ENCODE measurements at places on chromosomes 1 and 21. TPM values are rescaled to one million over a fixed set of nuclear protein-coding genes. Genes with fewer than 3 reads are reported as not detected.

- no peak for DNase-seq
Observed at GRCh38 chr1:102588536-102588935, 519.8 kb downstream of the COL11A1 start.

DNA sequence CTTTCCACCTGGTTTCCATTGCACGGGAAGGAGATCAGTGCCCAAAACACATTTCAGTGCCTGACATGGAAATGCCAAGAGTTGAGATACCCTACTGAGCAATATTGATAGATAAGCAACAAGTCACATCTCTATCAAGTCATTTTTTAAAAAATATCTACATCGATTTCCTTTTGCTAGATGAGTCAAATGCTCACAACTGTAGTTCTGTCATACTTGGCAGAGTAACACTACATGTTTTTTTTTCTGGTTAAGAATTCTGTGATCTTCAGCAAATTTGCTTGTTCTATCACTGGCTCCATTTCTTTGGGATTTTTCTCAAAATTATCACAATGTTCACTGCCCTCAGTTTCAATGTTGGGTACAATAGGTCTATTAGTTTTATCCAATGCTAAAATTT, 145.4 kb downstream of the ZC3H11B start:
- no peak for DNase-seq

F13B gene
- not detected for polyA plus RNA-seq

FCMR gene
- 2.4 TPM for polyA plus RNA-seq
